Suppressor macrophage (primary cell): ENCODE measurements at places on chromosomes 1 and 21.

- DNase-seq: no peak
These were observed 792.9 kb upstream of the ADAMTS5 start for GRCh38 chr21:27759820-27760219.

GRCh38 chr1:209650454-209650853 lies 1.8 kb downstream of the LAMB3 start:
- peak; percentile 92 for DNase-seq

- DNase-seq: no peak
These were observed 688.6 kb upstream of the ADGRL4 start for GRCh38 chr1:79695138-79695537.

DNA sequence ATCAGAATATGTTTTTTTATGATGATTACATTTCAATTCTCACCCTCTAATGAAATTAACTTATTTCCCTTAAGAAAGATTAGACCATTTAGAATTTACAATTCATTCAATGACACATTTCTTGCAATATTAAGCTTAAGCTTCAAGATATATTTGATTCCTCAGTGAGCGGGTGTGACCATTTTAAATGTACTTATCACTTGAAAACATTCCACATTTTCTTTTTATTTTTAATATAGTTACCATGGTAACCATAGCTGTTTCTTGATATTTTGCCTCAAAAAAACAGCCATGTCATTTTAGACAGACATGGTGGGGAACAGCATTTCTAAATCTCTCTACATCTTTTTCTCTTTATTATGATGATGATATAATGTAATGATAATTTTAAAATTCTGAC lies 1029.0 kb upstream of the B3GALT2 start:
- DNase-seq: no peak

GRCh38 chr1:58749646-58750045 lies 34.2 kb downstream of the JUN start:
- no peak for DNase-seq

GRCh38 chr1:232036181-232036933 lies 409.8 kb downstream of the DISC1 start:
- DNase-seq: no peak

DNA sequence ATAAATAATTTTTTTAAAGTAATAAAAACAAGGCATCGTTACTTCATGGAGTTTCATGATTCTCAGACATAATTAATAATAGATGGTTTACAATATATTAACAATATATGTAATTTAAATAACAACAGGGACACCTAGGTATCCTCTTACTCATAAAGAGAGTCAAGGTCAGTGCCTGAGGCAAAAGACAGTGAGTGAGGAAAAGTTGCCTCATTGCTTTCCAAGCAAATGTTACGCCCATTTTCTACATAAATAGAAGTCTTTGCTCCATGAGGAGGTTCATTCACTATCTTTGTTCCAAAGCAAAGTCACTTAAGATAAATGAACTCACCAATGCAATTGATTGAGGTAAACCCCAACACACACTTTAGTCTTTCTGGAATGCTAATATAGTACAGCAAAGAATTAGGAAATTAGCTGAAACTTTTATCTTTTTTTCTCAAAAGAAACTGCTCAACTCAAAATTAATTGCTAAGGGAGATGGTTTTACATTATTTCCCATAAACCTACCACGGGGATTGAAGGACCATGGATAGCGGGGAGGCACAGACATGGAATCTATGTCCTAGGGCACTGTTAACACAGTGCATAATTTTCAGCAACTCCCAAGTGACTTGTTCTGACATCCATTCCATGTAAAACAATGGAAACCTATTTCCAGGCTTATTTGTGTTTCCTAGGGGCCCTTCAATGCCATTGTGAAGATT lies 19.6 kb downstream of the BCL9 start:
- DNase-seq: no peak

DNA sequence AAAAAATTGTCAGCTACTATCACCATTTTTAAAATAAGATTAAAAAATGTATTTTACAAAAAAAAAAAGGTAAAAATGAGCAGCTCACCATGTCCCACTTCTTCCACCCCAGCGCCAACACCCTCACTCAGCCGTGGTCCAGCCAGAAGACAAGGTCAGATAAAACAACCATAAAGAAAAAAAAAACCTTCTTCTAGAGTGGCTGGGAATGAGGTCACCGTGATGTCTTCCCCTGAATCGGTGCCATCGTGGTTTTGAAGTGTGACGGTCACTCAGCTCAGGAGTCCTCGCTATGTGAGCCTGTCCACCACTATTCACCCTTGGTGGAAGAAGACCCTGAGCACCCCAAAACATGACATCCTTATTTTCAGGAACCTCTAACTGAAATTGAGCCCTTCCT lies 38.1 kb downstream of the B3GALT5 start:
- no peak for DNase-seq

GRCh38 chr1:54479841-54480524 lies 68.0 kb upstream of the ACOT11 start:
- DNase-seq: no peak

DNA sequence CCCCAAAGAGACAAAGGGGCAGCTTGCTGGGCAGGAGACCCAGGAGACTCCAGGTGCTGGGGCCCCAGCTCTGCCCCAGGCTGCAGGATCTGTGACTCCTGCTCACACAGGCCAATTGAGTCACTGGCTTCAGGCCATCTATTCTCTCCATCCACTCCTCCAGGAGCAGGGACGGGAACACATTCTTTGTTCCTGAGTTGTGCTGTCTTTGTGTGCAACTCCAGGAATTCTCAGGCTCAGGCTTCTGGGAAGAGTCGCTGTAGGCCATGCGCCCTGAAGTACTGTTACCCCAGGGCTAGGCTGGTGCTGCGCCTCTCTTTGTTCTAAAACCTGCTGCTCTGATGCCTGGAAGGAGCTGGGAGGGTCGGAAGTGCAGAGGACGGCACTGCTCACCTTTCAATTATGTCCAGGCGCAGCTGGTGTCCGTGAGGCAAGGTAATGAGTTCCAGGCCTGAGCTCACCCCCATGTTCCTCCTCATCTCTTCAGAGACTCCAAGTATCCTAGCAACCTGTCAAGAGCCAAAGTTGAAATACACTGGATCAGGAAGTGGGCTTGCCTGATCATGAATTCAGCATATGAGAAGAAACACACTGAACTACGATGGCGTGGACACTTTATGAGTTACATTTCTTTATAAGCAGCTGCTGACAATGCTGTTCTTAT lies 105.9 kb downstream of the BCAR3 start:
- DNase-seq: no peak

GRCh38 chr1:160710517-160711252 lies 937 bp downstream of the CD48 start:
- no peak for DNase-seq

- DNase-seq: peak; percentile 50
These were observed 29.8 kb downstream of the DBT start for GRCh38 chr1:100219883-100220282.

DNA sequence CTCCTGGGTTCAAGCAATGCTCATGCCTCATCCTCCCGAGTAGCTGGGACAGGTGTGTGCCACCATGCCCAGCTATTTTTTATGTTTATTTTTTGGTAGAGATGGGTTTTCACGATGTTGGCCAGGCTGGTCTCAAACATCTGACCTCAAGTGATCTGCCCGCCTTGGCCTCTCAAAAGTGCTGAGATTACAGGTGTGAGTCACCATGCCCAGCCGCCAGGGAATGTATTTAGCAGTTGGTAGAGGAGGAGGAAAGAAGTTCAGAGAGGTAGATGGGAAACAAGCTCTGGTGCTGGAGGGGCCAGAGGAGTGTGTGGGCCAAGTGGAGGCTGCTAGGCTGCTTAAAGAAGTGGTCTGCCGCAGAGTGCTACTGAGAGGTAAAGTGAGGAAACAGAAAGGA lies 6.0 kb downstream of the DOP1B start:
- no peak for DNase-seq

- peak; percentile 77 for DNase-seq
These were observed 24.6 kb downstream of the ANGPTL3 start for GRCh38 chr1:62621907-62622306.
